ENCODE measurements at places on chromosomes 2 and 18. TPM values are rescaled to one million over a fixed set of nuclear protein-coding genes. Genes with fewer than 3 reads are reported as not detected.

Gene GATA6
- 1.4 TPM for total RNA-seq

Gene BOLL
- total RNA-seq: not detected

Gene FRZB
- total RNA-seq: 0.09 TPM

Gene EML6
- total RNA-seq: 1.2 TPM

Gene EPHA4
- total RNA-seq: 0.97 TPM

Gene LBX2
- 2.7 TPM for total RNA-seq

Gene ICOS
- not detected for total RNA-seq

Gene ATG16L1
- total RNA-seq: 43.3 TPM

Gene C2orf92
- 0.26 TPM for total RNA-seq

Gene ZNF804A
- total RNA-seq: not detected

Gene DYNAP
- total RNA-seq: not detected

All from A549 treated with dexamethasone at 1 μM for 4 hours (cell line).